ENCODE measurements at places on chromosomes 4 and X. TPM values are rescaled to one million over a fixed set of nuclear protein-coding genes. Genes with fewer than 3 reads are reported as not detected.

GRCh38 chr4:146368209-146368608 is 153.5 kb downstream of the SLC10A7 start:
- H3K27ac ChIP-seq: peak overlapping the region; percentile 24
- DNase-seq: no peak
- peaks cover 18% of the 10 kb centered on the region for H3K4me1 ChIP-seq
- H3K4me3 ChIP-seq: no peak overlapping the region
- peaks cover 10% of the 10 kb centered on the region for H3K36me3 ChIP-seq
- H3K27me3 ChIP-seq: no peaks in the 10 kb centered on the region

DNA sequence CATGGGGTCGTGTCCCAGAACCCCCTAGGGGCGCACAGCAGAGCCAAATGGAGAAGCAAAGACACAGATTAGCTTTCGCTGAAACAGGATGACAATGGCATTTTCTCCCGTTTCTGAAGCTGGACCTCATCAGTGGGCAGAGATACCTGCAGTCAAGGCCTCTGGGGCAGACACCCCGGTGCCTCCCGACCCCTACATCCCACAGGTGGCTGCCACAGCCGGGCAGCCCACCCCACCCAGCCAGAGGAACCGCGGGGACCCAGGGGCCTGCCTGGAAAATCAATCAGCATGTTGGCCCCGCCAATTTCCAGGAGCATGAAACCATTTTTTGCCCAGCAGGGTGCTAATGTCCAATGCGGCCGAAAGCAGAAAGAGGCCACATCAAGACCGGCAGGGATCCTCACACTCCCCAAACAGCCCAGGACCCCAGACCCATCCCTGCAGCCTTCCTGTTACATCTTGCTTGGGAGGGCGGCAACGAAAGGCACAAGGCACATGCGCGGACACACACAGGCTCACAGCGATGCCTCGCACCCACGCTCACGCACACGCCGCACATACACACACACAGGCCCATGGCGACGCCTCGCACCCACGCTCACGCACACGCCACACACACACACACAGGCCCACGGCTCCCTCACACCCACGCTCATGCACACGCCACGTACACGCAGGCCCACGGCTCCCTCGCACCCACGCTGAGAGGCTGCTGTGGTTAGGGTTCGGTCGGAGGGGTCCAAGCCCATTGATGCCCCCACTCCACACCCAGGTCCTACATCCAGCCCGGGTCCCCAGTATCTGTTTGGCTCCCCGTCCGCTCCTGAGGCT is 130.6 kb upstream of the NKX1-1 start:
- no peak overlapping the region for H3K4me3 ChIP-seq
- H3K27me3 ChIP-seq: no peaks in the 10 kb centered on the region
- no peaks in the 10 kb centered on the region for H3K4me1 ChIP-seq
- H3K27ac ChIP-seq: no peak overlapping the region
- H3K36me3 ChIP-seq: no peaks in the 10 kb centered on the region

RIPPLY1 gene
- not detected for total RNA-seq

ZGRF1 gene
- total RNA-seq: 57.0 TPM

ANAPC10 gene
- total RNA-seq: 33.9 TPM

AMOT gene
- total RNA-seq: 0.14 TPM

- no peak overlapping the region for H3K27ac ChIP-seq
- no peaks in the 10 kb centered on the region for H3K4me1 ChIP-seq
- no peaks in the 10 kb centered on the region for H3K36me3 ChIP-seq
Observed at GRCh38 chr4:139919521-139919920, 234.5 kb downstream of the MAML3 start.

DNA sequence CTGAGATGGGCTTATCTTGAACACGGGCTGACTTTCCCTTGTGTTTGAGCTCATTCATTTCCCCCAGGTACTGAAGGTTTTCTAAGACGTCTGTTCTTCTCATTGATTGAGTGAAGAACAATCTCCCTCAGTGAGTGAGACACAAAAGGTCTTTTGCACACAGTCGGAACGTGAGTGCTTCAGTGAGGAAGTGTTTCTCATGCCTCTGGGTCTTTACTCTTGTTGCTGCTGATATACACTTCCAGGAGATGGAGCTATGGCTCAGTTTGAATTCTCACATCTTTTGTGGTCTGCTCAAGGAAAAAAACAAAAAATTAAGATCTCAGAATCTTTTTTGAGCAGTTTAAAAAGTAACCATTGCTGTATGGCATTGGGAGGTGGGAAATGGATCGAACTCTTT is 981.9 kb upstream of the TENM3 start:
- no peak for DNase-seq
- no peaks in the 10 kb centered on the region for H3K27me3 ChIP-seq
- H3K4me1 ChIP-seq: no peaks in the 10 kb centered on the region
- no peak overlapping the region for H3K27ac ChIP-seq
- no peaks in the 10 kb centered on the region for H3K36me3 ChIP-seq
- no peak overlapping the region for H3K4me3 ChIP-seq

GRCh38 chrX:40651620-40652223 is 4.4 kb upstream of the CXorf38 start:
- H3K27ac ChIP-seq: no peak overlapping the region
- no peaks in the 10 kb centered on the region for H3K27me3 ChIP-seq
- peaks cover under 1% of the 10 kb centered on the region for H3K4me1 ChIP-seq
- H3K36me3 ChIP-seq: peaks cover 19% of the 10 kb centered on the region
- DNase-seq: peak; percentile 81

GPR78 gene
- not detected for total RNA-seq

- H3K36me3 ChIP-seq: no peaks in the 10 kb centered on the region
- H3K27me3 ChIP-seq: peaks cover 13% of the 10 kb centered on the region
- H3K27ac ChIP-seq: no peak overlapping the region
- no peaks in the 10 kb centered on the region for H3K4me1 ChIP-seq
- no peak overlapping the region for H3K4me3 ChIP-seq
Observed at GRCh38 chr4:182765987-182766856, 151.0 kb downstream of the DCTD start.

DNA sequence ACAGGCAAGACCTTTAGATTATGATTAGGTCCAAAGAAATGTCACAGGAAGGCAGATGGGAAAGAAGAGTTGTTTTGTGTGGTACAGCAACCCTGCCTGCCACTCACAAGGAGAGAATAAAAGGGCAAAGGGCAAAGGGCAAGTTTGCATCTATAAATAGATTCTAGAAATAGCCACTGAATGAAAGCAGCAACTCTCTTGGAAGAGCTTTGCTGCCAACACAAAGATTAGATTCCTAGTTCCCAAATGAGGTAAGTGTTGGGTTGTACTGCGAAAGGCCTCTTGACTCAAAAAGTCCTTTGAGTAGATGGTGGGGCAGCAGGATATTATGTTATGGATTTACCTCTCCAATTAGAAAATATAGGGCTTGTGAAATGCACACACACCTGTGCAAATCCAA is 61.2 kb downstream of the MOSPD2 start:
- H3K4me1 ChIP-seq: peaks cover 3% of the 10 kb centered on the region
- H3K27ac ChIP-seq: no peak overlapping the region
- H3K36me3 ChIP-seq: no peaks in the 10 kb centered on the region
- no peak overlapping the region for H3K4me3 ChIP-seq
- H3K27me3 ChIP-seq: peaks cover 6% of the 10 kb centered on the region

DNA sequence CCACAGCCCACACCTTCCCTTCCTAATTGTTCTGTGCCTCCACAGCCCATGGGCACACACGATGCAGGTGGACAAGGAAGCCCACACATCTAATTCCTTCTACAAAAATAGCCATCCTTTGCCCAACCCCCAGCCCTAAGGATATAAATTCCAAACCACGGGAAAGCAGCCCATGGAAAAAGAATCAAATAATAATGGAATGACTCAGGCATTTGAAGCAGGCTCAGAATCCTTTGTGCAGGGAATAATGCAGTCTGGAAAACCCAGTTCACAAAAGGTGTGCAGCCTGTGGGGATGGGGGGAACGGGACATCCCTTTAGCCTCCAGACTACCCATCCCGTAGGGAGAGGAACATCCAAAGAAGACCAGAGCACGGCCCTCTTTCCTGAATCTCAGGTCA is 342.3 kb upstream of the GALNT7 start:
- no peak for DNase-seq
- H3K4me3 ChIP-seq: no peak overlapping the region
- H3K27ac ChIP-seq: no peak overlapping the region

DNA sequence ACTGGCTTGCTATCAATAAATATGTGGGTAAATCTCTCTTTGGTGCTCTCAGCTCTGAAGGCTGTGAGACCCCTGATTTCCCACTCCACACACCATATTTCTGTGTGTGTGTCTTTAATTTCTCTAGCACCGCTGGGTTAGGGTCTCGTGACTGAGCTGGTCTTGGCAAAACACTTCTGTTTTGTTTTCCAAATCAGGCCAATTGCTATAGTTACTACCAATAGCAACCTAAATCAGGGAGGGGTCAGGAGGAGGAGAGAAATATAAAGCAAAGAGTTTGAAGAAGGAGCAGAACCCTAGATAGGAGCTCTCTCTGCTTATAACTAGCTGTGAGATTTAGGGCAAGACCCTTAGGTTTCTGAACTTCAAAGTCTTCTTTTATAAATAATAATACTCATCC is 250.5 kb upstream of the IGFBP7 start:
- no peak overlapping the region for H3K27ac ChIP-seq
- H3K4me3 ChIP-seq: no peak overlapping the region
- no peaks in the 10 kb centered on the region for H3K4me1 ChIP-seq
- peaks cover 11% of the 10 kb centered on the region for H3K27me3 ChIP-seq
